ENCODE measurements at places on chromosomes 3 and 15.
A peak's percentile ranks its signal among the peaks of the same experiment; 100 is the strongest.

DNA sequence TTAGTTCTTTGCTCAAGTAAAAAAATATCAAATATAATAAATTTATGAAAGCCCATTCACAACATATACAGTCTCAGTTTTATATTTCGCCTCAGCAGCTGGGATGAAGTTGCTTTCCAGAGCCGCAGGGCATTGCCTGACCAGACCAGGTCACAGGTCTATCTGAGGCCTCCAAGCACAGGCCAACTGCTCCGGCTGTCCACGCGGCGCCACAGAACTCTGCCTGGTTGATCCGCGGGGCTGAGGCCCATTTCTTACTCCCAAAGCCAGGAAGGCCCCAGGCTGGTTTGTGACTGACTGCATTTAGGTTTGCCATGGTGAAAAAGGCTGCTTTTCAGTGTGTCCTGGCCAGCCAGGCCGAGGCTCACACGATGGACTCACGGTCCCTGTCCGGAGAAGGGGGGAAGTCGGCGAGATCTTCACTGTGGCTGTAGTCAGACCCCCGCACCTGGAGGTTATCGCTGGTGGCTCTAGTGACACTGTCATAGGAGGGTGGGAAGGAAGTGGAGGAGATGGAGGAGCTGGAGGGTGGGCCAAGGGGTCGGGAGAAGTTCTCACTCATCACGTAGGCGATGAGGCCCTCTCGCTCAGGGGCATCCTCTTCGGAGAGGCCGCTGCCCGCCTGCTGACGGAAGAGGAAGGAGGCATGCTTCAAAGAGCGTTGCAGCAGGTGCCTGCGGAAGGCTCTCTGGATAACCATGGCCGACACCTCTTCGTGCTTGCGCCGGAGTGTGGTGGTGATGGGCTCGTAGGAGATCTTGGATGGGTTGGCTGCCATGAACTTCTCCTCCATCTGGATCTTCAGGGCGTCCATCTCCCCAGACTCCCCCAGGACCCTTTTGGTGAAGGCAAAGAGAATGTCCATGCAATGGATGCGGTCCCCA is 54.1 kb downstream of the EXOG start:
- no peak for DNase-seq

DNA sequence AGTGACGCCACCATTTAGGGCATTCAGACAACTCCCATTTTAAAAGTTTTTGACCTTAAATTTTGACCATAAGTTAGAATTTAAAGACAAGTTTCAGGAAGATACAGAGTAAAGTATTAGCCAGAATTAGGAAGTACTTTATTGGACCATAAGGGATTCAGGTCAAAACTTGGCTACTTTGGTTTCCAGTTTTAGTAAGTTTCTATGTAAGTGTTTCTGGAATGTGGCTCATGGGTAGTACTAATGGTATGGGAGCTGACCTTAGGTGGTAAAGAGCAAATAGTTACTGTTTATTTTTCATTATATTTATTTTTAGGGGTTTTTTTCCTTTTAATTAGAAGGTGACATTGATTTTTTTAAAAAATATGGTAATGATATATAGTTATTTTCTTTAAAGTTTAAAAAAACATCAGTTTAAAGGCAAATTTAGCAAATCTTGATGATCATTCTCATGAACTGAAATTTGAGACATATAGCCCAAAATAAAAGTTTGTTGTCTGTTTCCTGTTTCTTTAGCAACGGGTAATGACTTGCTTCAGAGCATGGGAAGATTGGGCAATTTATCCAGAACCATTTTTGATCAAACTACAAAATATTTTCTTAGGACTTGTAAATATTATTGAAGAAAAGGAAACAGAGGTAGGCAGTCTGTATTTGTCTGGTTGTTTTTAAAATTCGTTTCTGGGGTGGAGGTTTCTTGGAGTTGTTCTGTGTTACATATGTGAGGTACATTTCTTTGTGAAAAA is 34.3 kb downstream of the U2SURP start:
- no peak for DNase-seq

DNA sequence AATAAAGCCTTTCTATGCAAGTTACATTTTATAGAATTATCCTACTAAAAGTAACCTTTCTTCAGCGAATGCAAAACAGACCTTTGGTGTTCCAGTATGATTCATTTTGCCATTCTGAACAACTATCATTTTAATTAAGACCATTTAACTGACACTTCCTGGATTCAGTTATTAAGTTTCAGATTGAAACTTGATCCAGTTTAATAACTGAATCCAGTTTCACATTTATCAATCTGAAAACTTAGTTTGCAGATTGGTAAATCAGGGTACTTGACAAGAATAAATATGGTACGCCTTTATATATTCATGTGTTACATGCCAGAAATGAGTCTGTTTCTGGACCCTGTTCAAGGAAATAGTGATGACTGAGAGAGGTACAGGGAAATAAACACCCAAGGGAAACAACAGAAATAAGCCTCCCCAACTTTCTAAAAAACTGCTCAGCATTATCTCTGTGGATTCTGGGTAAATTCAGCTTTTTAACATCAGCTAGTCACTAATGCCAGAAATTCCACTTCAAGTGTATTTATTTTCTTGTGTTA is 23.3 kb upstream of the NFKBIZ start:
- no peak for DNase-seq

DNA sequence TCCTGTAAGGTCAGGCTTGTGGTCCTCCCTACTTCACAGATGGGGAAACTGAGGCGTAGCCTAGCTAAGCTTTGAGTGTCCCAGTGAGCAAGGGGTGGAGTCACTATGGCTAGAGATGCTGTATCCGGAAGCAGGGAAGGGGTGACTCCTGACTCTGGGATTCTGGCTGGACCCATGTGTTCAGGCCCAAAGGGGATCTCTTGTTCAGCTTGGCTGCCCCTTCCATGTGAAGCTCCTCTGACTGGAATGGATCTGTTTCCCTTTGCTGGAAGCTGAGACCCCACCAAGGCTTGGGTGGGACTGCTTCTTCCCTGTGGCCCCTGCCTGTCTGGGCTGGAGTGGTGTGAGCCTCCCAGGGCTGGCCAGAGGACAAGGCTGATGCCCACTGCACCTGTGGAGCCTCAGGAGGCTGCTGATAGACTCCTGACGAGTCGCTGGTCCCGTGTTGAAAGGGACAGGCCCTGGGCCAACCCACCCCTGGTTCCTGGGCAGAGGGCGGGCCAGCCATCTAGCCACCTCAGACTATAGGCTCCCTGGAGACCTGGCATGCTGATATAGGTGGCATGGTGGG is 1.0 kb downstream of the MAPKAPK3 start:
- no peak for DNase-seq

- DNase-seq = no peak
Observed at GRCh38 chr3:111012388-111013248, 59.0 kb upstream of the NECTIN3 start.

- DNase-seq = no peak
Observed at GRCh38 chr3:187567661-187568121, 102.5 kb downstream of the SST start.

DNA sequence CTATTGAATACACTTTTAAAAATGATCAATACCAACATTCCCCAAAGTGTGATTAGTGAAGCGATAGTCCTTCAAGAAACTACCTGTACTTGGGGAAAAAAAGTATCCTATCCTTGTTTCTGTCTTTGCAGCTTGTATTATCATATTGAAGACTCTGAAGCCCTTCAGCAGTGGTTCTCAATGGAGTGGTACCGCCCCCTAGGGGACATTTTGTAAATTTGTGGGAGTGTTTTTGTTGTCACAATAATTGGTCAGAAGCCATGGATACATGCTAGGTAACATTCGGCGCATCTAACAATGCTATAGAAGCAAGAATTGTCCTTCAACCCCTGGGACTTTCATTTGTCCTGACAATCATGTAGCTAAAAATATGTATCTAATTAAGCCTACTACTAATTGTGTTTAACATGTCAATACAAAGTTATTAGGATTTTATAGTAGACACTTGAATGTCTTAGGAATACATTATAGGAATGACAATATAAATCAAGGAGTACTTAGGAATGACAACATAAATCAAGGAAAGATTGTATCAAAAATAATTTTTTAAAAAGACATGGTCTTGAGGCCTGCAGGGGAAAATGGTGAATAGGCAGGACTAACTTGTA is 53.7 kb downstream of the NMD3 start:
- no peak for DNase-seq

DNA sequence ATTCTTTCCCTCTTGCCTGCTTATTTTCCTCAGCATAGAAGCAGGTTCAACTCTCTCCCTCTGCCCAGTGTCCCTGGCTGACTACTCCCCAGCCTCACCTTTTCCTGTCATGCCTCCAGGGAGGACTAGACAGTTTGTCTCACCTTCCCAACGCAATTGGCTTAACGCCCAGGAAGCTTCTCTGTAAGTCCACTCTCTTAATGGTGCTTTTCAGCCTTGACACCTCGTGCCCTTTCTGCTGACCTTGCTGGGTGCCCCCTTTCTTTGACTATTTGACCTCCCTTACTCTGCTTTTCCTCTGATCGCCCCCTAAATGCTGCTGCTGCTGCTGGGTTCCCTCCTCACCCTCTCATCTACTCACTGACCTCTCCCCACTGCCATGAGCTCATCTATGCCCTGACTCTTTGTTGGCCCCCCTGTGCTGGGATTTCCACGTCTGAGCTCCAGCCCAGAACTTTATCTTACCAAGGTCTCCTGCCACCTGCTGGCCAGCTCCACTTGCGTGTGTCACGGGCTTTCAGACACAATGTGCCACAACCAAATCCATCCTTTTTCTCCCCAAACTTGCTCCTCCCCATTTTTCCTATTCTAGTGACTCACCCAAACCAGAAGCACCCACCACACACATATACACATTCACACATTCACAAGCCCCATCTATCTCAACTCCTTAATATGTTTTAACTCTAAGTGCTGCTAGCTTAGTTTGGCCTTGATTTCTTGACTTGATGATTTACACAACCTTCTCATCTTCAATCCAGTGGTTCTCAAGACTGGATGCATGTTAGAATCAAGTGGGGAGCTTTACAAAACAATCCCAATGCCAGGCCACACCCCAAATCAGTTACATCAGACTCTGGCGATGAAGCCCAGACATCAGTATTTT is 16.6 kb downstream of the EPB42 start:
- peak; percentile 24 for DNase-seq

DNA sequence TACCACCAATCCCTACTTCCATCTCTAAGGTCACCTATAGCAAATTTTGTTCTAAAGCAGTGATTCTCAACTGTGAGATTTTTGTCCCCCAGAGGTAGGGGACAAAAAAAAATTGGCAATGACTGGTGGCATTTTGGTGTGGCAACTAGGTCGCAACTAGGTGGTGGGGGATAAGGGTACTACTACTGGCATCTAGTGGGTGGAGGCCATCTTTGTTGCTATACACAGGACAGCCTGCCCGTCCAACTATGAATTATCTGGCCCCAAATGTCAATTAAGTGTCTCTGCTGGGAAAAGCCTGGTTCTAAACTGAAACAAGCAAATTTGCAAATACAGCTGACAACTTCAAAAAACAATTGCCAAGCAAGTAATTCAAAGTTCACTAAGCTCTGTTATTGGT is 1.4 kb downstream of the MTMR10 start:
- no peak for DNase-seq

DNA sequence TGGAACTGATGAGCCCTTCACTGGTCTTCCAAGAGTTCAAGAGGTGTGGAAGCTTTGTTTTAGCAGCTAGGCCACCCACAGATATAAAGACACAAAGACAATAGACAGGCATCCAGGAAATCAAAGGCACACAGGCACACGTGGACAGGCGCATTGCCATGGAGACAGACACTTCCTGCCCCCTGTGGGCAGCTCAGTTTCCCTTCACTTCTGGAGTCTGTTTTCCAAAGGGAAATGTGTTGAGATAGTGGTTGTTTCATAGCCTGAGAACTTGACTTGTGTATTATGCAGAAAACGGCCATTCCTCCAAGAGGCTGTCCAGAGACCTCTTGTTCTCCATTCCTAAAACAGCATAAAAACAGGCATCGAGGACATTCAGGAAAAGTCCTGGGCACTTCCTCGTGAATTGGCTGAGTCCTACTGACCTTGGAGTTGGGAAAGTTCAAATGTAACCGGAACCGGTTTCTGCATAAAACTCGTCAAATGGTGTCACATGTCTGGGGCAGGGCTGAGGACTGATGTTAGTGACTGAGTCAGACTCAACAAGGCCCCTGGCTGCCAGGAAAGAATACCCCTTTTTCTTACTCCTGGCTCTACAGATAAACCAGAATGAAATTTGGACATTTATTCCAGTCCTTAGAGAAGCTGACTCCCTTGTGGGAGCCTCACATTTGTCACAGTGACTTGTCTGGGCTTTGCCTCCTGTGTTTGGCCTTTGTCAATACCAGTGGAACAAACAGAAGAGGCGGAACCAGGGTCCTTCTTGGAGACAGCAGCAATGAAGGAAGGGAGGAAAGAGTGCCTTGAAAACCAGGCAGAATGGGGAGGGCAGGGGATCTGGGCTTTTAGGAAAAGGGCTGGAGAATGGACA is 1.3 kb downstream of the ALPK3 start:
- DNase-seq = no peak

GRCh38 chr3:99355465-99355864 is 282.9 kb upstream of the COL8A1 start:
- no peak for DNase-seq

DNA sequence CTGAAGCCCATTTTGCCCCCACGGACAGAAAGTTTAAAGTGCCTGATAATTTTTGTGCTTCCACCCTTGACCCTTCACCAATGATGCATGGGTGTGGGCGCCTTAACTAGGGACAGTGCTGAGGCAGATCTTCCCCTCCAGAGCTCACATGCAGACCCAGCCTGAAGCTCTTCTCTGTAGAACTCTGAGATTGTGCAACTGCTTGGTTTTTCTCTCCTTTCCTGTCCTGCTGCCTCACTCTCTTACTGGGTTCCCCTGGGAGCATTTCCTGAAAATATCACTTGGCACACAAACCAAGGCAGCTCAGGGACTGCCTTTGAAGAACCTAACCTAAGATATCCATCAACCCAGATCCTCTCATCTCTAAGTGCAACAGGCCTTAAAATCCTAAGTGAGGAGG is 220.3 kb upstream of the STT3B start:
- no peak for DNase-seq
